Activated effector memory CD4-positive, alpha-beta T cell treated with Interleukin-2 at 50 U/mL for 16 hours (primary cell): ENCODE measurements at places on chromosomes 3 and 15.

DNA sequence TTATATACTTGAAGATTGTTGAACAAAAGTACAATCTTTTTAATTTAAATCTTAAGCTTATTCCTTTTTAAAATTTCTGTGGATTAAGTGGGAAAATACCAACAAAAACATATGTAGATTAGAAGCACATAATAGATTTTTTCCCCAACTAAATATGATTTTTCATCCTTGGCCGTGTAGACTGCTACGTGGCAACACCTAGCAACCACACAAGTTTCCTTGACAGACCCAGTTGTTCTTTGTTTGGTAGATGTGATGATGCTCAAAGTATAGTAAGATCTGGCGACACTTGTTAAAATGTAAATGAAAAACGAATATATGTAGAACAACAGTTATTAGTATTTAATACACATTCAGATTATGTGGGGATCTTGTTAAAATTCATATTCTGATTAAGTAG is 271.0 kb upstream of the ROBO2 start:
- DNase-seq: no peak

DNA sequence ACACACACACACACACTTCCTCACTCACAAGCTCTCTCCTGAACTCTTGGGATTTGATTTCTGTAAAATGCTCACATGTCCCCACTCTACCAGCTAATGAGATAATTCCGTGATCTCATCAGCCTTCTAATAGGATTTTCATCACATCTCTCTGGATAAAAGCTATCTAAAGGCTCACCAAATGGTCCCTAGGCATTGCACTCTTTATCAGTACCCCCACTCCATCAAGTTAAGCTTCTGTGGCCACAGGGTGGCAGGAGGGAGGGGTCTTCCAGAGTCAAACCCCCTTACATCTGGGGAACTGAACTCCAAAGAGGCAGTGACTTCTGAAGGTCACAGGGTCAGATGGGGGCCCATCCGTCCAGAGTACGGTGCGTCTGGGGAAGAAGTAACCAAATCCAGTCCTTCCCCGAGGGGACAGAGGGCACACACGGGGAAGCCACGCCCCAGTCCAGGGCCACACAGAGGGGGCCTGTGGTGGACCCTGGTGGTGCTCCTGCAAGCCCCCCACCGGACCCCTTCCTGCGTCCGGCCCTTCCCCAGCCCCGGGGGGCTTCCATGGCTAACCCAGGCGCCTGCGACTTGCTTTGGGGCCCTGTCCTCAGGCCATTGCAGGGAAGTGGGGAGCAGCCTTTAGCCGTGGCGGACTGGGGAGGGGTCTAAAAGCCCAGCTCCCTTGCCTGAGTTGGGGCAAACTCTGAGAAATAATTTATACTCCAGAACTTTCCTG is 25.5 kb downstream of the CPN2 start:
- DNase-seq: no peak

GRCh38 chr15:64151727-64152506 is at the start of gene SNX22:
Gene SNX22 (plus strand): TSS chr15:64151731. CDS start chr15:64151776, 45 bp downstream.
- DNase-seq: no peak

DNA sequence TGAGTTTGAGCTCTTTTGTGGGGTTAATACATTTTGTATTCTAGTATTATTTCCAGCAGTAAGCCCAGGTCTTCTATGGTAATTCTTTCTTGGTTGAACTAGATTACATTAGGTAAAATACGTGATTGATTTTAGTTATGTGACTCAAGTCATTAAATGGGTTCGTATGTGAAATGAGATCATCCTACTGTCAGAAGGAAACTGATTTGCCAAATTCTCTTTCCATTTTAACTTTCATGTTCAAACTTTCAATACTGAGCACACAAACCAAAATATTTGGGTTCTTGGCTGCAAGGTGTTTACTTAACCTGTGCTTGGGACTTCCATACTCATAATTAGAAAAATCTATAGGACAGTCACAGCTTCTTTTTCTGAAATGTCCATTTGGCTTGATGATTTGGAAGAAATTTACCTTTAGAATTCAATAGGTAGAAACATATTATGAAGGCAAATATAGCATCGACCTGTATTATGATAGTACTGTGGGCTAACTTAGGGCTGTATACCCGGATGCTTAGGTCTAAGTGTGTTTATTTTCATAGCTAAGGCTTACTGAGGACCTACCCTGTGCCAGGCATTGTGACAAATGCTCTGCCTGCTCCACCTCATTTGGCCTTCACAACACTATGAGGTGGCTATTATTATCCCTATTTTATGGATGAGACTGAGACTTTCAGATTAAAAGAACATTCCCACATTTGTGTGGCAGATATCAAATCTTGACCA is 631.8 kb upstream of the GRM7 start:
- DNase-seq: no peak

DNA sequence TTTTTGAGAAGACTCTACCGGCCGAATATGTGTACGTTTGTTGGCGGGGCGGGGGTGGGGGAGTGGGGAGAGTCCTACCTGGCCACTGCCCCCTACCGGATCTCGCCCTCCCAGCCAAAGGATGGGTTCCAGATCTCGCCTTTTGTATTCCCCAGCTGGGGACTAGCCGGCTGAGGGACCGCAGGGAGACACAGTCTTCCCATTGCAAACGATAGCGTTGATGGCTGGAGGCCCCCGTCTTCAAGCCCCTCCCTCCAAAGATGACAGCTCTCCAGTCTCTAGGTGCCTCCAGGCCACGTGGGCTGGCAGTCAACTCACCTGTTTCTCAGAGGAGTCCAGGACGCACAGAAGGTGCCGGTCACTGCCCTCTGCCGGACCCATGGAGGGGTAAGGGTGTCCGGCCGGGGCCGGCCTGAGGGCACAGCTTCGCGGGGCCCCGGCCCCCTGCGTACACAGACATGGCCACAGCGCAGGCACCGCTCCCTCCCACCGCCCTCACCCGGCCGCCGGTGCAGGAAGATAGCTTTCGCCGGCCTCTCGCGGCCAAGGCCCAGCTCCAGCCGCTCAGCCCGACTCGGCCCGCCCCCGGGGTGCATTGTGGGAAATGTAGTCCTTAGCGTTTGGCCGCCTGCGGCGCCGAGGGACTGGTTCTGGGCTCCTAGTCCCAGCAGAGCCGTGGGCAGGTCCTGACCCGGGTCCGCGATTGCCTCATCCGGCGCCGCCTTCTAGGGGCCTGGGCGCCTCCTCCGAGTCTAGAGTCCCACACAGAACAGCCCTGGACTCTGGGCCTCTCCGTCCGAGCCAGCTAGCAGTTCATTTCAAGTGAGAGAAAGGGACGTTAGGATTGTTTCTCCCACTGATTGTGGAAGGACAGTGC is at the start of gene MON1A:
Gene MON1A (minus strand): TSS at position 521 of the 877 bp plus-strand sequence. CDS start 16,465 bp downstream, outside the sequence.
- DNase-seq: peak; percentile 76

DNA sequence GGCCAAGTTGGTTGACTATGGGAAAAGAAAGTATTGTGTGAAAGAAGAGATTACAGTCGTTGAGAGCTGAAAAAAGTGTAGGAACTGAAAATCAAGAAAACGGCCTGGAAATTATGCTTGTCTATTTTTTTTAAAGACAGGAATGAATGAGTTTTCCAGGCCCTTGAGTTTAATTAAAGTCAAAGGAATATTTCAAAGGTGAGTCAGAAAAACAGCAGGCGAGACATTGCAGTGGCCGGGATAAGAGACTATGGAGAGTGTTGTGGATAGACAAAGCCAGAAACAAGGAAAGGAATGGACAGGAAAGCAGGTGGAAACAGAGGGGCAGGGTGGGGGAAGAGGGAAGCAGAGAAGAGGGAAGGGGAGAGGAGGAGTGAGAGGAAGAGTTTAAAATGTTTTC is 275.1 kb upstream of the LRTM1 start:
- no peak for DNase-seq
